ENCODE measurements at places on chromosomes 11 and 22. TPM values are rescaled to one million over a fixed set of nuclear protein-coding genes. Genes with fewer than 3 reads are reported as not detected.

PKDREJ gene
- not detected for total RNA-seq

CAPRIN1 gene
- total RNA-seq = 263 TPM

SNX19 gene
- total RNA-seq = 27.3 TPM

UBQLNL gene
- total RNA-seq = 0.20 TPM

RAB3IL1 gene
- 46.2 TPM for total RNA-seq

CCDC116 gene
- total RNA-seq = 15.6 TPM

MAPK1 gene
- 475 TPM for total RNA-seq

ALDH3B1 gene
- total RNA-seq = 0.13 TPM

MFNG gene
- 0.89 TPM for total RNA-seq

FIBIN gene
- not detected for total RNA-seq

OR51B2 gene
- total RNA-seq = 4.0 TPM

TREH gene
- total RNA-seq = not detected

TESMIN gene
- 50.5 TPM for total RNA-seq

GSTT2 gene
- not detected for total RNA-seq

MAP6 gene
- total RNA-seq = not detected

VPREB1 gene
- not detected for total RNA-seq

GP1BB gene
- 139 TPM for total RNA-seq

WBP2NL gene
- total RNA-seq = not detected

FAM111B gene
- not detected for total RNA-seq

GGT5 gene
- 0.81 TPM for total RNA-seq

KDM4E gene
- total RNA-seq = not detected

DEFB131B gene
- total RNA-seq = not detected

CXCR5 gene
- not detected for total RNA-seq

MS4A3 gene
- total RNA-seq = 28.7 TPM

GDPD4 gene
- not detected for total RNA-seq

FAM111A gene
- 19.5 TPM for total RNA-seq

UPK3A gene
- total RNA-seq = not detected

OR52A1 gene
- not detected for total RNA-seq

EML3 gene
- 90.5 TPM for total RNA-seq

HBE1 gene
- total RNA-seq = 2,119 TPM

CABP2 gene
- not detected for total RNA-seq

CCDC87 gene
- 0.40 TPM for total RNA-seq

USP2 gene
- total RNA-seq = 16.9 TPM

AMPD3 gene
- total RNA-seq = 17.9 TPM

C11orf65 gene
- total RNA-seq = 1.1 TPM

TMPRSS4 gene
- 6.6 TPM for total RNA-seq

TTC28 gene
- 10.8 TPM for total RNA-seq

OR52E8 gene
- total RNA-seq = not detected

PHOX2A gene
- total RNA-seq = not detected

LSP1 gene
- 0.73 TPM for total RNA-seq

OR5D16 gene
- total RNA-seq = not detected

FBLN1 gene
- 0.56 TPM for total RNA-seq

OR2AG2 gene
- total RNA-seq = 0.42 TPM

DDI1 gene
- total RNA-seq = not detected

APOA1 gene
- 1.8 TPM for total RNA-seq

CFL1 gene
- total RNA-seq = 891 TPM

CDHR5 gene
- total RNA-seq = not detected
